ENCODE measurements at places on chromosomes 11 and 22.
A peak's percentile ranks its signal among the peaks of the same experiment; 100 is the strongest.

DNA sequence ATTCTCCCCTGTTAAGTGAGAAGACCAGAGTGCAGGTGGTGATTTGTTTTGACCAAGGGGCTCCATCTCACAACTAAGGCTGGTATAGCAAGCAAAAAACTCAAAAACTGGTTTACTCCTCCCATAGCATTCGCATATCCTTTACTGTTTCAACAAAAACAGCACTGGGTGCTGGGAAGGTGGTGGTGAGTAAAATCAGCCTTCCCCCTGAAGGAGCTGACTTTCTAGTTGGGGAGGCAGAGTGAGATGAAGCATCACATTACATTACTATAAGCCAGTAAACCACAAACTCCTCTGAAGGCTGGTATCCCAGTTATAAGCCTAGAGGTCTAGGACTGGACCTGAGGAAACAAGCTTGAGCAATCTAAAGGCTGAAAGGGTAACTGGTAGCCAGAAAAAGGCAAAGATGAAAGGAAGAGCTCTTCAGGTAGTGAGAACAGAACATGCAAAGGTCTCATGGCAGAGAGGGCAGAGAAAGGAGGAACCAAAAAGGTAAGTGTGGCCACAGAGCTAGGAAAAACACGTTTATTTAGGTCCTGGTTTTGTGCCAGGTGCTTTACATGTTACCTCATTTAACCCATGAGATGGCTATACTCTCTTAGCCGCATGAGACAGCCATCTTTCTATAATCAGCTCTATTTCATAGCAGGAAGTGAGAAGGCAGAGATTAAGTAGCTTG, 22.3 kb downstream of the TMEM123 start:
- peak; percentile 78 for DNase-seq

- DNase-seq, result no peak
Observed at GRCh38 chr11:6354651-6355485, 34.6 kb upstream of the CAVIN3 start.

- DNase-seq, result no peak
Observed at GRCh38 chr11:73981051-73981805, 1.4 kb downstream of the UCP2 start.

GRCh38 chr11:132242632-132243031, 872.2 kb downstream of the NTM start:
- DNase-seq, result no peak

GRCh38 chr22:19714312-19715187, at the start of gene SEPTIN5:
SEPTIN5 (plus strand) TSS chr22:19714503; CDS start chr22:19714589, 86 bp downstream.
- DNase-seq, result no peak

Data from iris pigment epithelial cell (primary cell).